ENCODE measurements at places on chromosomes 3 and 15.

GRCh38 chr15:88028024-88028423 is 228.5 kb downstream of the NTRK3 start:
- no peak for DNase-seq

- DNase-seq: no peak
Observed at GRCh38 chr15:44101286-44101685, 93.8 kb downstream of the FRMD5 start.

- DNase-seq: no peak
Observed at GRCh38 chr3:81874738-81875137, 113.3 kb upstream of the GBE1 start.

DNA sequence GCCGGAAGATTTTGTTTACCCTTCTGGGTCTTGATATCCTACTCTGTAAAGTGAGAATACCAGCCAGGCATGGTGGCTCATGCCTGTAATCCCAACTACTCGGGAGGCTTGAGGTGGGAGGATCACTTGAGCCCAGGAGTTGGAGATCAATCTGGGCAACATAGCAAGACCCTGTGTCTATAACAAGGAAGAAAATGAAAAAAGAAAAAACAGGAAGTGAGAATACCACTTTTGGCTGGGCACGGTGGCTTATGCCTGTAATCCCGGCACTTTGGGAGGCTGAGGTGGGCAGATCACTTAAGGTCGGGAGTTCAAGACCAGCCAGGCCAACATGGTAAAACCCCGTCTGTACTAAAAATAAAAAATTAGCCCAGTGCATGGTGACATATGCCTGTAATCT is 36.9 kb downstream of the SFMBT1 start:
- DNase-seq: no peak

DNA sequence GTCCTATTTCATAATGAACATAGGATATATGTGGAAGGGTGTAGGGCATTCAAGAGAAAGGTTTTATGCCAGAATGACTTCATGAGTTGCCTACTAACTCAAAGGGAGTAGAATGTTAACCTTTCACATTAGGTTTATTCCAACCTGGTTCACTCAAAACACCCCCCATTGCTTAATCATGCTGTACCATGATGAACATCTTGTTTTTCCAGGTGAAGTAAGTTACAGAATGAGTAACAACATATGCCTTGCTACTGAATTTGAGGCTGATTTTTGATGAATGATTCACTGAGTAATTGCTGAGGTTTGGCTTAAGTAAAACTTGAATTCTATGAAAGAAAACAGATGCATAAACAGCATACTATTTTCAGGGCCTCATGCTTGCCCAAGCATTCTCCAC is 5.9 kb upstream of the CLDN16 start:
- DNase-seq: no peak

GRCh38 chr3:119643528-119643927 is 16.9 kb downstream of the POPDC2 start:
- no peak for DNase-seq

GRCh38 chr3:197913641-197914380 is 36.2 kb upstream of the RPL35A start:
- DNase-seq: no peak

GRCh38 chr3:181292984-181293383 is 303.4 kb upstream of the DNAJC19 start:
- no peak for DNase-seq

Data from stimulated activated CD4-positive, alpha-beta T cell treated with anti-CD3 and anti-CD28 coated beads, Interleukin-4, amount 100 ng/mL, for 48 hours (primary cell).